SHP77 treated with DMSO at 0.1 percent for 48 hours (cell line): ENCODE measurements at places on chromosomes 3 and 15.
A peak's percentile ranks its signal among the peaks of the same experiment; 100 is the strongest.

DNA sequence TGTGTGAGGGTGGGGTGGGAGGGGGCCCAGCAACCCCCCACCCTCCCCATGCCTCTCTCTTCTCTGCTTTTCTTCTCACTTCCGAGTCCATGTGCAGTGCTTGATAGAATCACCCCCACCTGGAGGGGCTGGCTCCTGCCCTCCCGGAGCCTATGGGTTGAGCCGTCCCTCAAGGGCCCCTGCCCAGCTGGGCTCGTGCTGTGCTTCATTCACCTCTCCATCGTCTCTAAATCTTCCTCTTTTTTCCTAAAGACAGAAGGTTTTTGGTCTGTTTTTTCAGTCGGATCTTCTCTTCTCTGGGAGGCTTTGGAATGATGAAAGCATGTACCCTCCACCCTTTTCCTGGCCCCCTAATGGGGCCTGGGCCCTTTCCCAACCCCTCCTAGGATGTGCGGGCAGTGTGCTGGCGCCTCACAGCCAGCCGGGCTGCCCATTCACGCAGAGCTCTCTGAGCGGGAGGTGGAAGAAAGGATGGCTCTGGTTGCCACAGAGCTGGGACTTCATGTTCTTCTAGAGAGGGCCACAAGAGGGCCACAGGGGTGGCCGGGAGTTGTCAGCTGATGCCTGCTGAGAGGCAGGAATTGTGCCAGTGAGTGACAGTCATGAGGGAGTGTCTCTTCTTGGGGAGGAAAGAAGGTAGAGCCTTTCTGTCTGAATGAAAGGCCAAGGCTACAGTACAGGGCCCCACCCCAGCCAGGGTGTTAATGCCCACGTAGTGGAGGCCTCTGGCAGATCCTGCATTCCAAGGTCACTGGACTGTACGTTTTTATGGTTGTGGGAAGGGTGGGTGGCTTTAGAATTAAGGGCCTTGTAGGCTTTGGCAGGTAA lies 8.1 kb downstream of the FAM131A start:
- DNase-seq, result peak; percentile 19

GRCh38 chr15:60394689-60395097 lies 3.1 kb downstream of the ANXA2 start:
- DNase-seq, result no peak

- no peak for DNase-seq
Observed at GRCh38 chr3:124451630-124452317, 278.5 kb upstream of the UMPS start.

DNA sequence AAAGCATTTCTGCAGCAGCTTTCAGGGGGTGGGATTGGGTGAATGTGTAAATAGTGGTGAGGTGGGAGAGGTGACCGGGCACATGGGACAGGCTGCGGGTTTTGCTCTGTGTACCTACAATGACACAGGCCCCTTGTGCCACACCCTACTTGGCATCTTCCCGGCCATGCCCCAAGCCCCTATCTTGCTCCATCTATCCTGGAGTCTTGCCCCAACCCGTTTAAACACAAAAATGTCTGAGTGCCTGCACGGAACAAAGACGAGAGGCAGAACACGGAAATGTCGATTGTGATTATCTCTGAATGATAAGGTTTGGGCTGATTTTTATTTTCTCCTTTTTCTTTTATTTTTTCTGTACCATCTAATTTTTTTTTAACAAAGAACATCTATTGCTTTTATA lies 46.0 kb upstream of the SLC6A1 start:
- DNase-seq, result no peak

DNA sequence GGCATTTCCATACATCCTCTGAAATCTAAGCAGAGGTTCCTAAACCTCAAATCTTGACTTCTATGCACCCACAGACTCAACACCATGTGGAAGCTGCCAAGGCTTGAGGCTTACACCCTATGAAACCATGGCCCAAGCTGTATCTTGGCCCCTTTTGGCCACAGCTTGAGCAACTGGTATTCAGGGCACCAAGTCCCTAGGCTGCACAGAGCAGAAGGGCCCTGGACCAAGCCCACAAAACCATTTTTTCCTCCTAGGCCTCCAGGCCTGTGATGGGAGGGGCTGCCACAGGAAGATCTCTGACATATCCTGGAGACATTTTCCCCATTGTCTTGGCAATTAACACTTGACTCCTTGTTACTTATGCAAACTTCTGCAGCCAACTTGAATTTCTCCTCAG lies 54.4 kb upstream of the IL12A start:
- DNase-seq, result no peak

DNA sequence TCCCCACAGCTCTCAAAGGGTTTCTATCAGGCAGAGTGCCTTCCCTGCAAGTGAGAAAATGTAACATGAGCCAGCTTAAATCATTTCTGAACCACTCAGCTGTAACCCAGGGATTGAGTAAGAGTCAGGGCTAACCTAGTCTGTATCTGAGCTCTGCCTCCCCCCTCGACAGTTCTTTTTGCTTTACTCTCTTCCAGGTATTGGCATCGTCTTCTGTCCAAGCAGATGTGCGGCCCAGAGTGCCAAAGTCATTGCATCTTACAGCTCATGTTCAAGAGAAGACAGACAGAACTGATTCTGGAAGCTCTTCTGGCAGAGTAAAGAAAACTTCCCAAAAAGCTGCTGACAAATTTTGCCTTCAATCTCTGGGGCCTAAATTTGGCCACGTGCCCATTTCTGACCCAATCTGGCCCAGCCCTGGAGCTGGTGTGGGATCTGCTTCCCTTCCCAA lies 74.8 kb downstream of the ABHD5 start:
- DNase-seq, result no peak

DNA sequence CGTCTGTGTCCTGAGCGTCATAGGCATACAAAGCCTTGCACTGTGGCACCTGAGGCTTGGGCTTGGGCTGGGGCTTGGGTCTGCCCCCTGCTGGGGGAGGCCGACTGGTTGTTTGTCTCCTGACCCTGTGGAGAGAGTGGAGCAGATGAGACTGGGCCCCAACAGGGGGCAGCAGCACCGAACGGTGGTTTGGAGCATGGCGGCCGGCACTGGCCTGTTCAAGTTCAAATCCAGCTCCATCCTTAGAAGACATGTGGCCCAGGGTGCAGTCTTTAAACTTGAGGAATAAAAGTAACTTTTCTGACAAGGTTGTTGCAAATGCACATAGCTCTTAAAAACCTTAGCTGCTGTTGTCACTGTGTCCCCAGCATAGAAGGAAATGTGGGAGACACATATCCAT lies 33.3 kb downstream of the CCNB2 start:
- DNase-seq, result no peak

- no peak for DNase-seq
Observed at GRCh38 chr15:63347074-63347857, 34.4 kb downstream of the CA12 start.

DNA sequence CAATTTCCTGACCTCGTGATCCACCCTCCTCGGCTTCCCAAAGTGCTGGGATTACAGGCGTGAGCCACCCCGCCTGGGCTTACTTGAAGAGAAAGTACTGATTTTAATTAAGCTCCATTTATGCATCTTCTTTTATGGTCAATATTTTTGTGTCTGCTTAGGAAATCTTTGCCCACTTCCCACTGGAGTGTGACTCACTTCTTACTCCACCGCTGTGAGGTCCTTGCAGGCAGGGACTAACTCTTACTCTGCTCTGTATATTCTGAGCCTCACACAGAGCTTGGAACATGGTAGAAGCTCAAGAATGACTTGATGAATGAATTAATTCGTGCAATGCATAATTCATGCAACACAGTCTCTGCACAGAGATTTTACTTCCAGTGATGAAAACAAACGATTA lies 2.9 kb upstream of the TM4SF19 start:
- DNase-seq, result no peak

DNA sequence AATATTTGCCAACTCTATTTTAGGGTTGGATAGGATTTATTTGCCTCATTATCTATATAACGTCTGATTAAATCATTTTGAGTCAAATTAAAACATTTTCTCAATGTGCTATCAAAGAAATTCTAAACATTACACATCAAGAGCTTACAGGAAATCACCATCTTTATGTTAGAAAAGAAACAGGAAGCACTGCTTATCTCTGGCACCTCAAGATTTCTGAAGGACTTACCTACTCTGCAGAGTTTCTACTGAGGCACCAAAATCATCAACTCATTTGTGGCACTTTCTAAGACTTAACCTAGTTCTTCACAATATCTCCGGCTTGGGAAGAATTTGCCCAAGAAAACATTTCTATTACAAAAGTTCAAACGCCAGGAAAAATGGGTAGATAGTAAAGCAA lies 181.3 kb upstream of the EOMES start:
- no peak for DNase-seq

DNA sequence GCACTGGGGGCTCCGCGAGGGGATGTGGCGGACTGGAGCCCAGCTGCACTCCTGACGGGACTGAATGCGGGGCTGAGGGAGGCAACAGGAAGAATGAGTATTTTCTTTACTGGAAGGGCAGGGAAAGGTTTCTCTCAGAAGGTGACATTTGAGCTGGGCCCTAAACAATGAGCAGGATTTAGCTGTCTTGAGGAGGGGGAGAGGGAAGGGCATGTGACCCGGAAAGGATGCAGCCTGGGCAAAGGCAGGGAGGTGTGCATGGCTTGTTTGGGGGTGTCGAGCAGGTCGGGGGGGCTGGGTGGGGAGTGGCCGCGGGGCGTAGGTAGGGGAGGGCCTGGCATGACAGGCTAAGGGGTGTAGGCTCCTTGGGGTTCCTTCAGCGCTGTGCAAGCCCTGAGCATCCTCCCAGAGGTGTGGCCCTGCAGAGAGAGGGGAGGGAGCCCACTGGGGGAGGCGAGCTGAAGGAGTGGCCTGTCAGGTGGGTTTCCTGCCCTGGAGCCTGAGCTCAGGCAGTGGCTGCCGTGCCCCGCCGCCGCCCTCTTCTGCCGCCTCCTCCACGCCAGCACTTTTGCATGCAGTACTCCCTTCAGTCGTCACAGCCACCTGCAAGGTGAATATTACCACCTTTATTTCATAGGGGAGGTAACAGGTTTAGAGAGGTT lies 17.2 kb upstream of the ANKDD1A start:
- no peak for DNase-seq

DNA sequence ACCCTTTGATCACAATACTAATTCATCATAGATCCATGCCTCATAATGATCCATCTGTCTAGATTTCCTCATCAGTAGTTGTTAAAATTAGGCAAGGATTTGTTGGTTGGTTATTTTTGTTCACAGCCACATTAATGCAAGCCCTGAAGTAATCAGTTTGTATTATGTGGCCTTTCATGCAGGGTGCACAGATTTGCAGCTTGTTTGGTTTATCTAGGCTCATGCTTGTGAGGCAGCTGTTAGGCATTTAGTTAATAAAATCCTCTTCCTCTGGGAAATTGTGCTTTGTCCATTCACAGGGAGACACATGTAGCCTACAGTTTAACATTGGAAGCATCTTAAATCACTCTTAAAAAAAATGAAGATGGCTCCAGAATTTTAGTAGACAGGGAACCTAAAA lies 162.8 kb upstream of the ZNF385D start:
- no peak for DNase-seq

GRCh38 chr3:126476166-126477060 lies 722 bp upstream of the ZXDC start:
- no peak for DNase-seq

DNA sequence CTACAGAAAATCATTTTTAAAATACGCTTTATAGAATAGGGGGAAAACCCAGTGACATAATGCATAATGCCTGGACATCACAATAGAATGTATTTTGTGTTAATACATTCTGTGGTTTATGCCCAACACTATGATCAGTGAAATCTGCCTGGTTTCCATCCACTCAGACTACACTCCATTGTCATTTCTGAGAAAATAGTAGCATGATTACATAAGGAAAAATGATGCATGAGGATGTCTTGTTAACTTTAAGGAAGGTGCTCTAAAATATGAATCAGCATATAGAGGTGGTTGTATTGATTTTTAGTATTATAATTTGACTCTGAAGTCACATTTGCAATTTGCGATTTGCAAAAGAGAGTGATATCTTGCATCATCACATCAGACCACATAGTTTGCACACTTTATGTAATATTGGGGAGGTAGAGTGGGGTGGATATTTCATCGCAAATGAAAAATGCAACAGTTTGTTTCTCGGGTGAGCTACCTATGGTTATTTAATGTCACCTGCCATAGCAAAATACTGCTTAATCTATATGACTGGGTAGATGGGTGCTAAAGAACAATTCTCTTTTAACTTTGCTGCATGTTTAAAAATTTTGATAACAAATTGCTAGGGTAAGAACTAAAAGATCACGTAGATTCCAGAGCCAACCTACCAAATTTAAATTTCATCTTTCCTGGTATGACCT lies 403.9 kb downstream of the IL5RA start:
- no peak for DNase-seq

DNA sequence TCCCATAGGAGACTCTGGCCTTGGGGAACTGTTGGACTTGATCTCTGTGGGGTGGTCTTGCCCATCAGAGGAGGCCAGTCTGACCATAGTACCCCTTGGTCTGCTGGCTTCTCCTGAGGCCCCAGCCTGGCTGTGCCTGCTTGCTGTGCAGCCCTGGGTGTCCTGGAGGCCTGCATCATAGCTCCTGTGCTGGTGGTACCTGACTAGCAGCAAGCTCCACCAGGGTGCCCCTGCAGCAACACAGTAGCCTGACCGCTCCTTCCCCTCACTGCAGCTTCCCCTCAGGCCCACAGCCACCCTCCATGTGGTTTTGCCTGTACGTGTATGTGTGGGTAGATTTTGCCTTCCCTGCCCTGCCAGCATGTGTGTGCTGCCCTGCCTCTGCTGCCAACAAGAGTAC lies 85.6 kb upstream of the TTC14 start:
- no peak for DNase-seq

DNA sequence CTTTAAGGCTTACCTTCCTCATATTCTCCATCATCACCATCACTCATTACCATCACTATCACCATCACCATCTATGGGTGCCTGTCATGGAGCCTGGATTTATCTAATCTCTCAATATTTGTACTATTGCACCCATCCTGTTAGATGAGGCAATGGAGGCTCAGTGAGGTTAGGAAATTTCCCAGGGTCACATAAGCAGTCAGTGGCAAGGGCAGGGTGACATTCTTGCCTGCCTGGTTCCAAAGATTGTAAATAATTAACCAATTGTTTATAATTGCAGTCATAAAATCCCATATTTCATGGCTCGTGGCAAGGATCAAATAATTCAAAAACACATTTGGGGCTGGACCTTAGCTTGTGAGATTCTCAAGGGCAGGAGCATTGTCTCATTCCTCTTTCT lies 55.2 kb downstream of the MGLL start:
- no peak for DNase-seq

DNA sequence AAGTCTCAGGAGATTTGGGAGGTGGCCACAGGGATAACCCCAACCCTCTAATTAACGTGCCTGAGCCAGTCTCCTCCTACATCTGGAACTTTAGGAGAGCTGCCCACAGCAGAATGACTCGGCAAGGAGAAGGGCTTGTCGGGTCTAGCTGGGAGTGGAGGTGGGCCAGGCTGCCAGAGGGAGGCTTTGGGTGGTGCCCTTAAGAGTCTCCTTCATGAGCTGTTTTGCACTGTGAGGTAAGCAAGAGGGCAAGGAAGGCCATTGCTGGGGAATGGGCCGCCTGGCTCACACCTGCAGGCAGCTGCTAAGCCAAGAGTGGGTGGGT lies 3.6 kb upstream of the TNK2 start:
- DNase-seq, result no peak

DNA sequence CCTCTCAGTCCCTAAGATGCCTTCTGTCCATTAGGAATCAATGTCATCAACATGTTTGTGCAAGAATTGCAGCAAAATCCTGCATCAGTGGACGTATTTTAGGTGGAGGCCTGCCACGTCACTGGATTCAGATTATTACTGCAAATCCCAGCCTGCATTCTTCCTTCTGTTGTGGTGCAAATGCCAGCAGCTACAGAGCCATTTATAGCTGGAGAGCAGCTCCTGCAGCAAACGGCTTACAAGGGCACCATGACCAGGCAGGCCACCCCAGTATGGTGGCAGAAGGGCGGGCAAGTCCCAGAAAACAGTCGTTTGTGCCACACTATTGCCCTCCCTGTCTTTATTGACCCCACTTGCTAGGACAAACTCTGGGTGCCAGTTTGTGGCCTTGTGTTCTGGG lies 74.7 kb downstream of the SNRK start:
- DNase-seq, result no peak
